Retinal pigment epithelial cell (primary cell): ENCODE measurements at places on chromosomes 11 and 22.

GRCh38 chr11:58564231-58564630 is 11.4 kb downstream of the LPXN start:
- DNase-seq: no peak

DNA sequence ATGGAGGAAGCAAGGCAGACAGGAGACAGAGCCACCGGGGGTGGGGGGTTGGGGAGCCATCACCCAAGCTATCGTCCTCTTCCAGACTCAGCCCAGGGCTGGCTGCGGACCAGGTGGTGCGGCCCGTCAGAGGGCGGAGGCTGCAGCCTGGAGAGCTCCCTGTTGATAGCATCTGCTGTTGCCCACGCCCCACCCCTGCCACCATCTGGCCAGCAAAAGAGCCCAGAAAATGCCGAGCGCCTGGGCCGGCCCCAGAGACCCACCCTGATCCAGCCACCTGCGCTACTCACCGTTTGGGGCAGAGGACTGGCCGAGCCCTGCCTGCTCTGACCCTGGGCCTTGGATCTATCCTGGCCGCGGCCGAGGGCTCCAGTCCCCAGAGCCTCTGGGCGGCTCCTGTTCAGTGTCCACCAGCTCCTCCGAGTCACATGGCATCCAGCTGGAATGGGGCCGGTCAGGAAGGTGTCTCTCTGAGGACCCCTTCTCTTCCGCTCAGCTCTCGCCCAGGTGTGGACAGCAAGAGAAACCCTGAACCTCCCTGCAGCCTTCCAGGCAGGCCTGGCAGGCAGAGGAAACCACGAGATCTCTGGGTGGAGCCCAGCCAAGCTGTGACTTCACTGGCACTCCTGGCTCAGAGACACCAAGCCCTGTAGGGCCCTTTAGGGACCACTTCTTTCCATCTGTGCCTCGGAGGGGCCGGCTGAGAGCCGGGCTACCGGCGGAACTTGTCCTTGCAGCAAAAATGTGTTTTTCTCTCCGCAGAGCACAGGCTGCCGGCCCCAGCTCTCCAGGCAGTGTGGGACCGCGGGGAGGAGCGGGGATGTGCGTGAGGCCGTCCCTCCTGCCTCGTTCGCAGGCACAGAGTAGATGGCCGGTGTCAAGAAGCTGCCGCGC is at the start of gene MRGPRE:
MRGPRE (minus strand) TSS at position 567 of the 894 bp plus-strand sequence. CDS start 3,618 bp downstream, outside the sequence.
- no peak for DNase-seq

GRCh38 chr22:45064313-45065278 is 54.8 kb upstream of the PHF21B start:
- no peak for DNase-seq

DNA sequence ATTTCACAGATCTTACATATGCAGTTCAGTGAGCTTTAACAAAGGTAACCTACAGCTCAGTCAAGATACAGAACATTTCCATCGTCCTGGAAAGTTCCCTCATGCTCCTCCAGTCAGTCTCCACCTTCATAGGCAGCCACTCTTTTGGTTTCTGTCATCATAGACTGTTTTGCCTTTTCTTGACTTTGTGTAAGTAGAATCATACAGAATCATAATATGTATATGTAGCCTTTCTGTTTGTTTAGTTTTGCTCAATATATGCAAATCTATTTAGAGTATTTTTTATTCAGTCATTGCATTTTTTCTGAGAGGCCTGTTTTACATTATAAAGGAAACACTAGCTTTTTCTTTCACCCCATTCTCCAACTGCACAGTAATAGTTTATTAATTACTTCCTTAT is 15.0 kb upstream of the DNAJB7 start:
- no peak for DNase-seq

- DNase-seq: no peak
Measured at GRCh38 chr11:38796281-38796680, 2198.2 kb upstream of the RAG2 start.

- DNase-seq: no peak
Measured at GRCh38 chr11:133531971-133532651, at the start of gene OPCML. OPCML (minus strand) TSS chr11:133532501.

DNA sequence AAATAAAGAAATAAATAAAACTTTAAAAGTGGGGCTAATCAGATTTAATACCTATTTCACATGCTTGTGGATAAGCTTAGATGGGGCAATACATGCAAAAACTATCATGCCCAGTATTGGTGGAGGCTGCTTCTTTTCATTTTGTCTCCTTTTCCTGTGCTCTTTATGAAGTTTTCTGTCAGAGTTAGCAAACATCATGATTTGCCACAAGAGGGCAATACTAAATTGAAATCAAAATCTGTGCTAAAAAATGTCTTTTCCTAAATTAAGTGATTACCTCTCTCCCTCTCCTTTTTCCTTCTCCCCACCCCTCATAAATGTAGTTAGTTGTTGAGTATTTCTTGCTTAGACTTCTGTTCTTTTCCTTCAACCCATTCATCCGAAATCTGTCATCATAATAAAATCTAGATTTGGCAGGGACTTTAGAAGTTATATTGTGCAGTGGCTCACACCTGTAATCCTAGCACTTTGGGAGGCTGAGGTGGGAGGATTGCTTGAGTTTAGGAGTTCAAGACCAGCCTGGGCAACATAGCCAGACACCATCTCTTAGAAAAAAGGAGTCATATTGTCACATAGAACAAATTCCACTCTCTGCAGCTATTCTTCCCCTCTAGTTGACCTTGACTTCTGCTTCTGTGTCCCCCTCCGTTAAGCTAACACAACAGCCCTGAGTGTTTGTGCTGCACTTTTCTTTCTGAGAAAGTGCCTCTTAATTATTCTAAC is 4.7 kb upstream of the ARHGAP42 start:
- DNase-seq: no peak

GRCh38 chr11:130771708-130772107 is 144.6 kb downstream of the SNX19 start:
- no peak for DNase-seq

DNA sequence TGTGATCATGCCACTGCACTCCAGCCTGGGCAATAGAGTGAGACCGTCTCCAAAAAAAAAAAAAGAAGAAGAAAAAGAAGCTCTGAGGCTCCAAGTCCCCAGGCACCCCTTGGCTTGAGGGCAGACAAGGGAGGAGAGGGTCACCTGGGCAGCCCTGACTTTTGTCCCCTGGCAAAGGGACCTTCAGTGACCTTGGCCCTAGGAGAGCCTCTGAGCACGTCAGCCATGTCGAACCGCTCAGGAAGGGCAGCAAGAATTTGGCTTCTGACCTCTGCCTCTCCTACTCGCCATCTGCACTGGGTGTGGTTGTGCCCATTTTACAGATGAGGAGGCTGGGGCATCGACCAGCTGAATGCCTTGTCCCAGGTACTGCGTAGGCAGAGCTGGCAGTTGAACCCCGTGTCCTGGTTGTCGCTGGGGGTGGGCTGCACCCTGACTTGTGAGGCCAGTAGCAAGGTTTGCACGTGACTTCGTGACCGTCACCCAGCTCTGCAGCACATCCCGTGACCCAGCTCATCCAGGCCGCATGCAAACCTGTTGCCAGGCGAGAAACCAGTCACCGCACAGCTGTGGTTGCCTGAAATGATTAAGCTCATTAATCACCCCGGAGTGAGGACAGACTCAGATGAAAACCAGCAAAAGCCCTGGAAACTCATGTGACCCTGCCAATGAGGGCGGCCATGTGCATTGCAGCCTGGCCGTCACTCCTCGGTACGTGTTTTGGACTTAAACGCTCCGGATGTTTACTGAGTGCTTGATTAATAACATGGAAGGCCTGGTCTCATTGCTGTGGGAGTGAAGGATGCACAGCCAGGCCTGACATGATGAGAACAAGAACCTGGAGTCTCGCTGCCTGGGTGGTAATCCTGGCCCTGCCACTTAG is 47.7 kb upstream of the PPP6R3 start:
- DNase-seq: peak; percentile 91

GRCh38 chr22:36363349-36363981 is 24.3 kb downstream of the MYH9 start:
- DNase-seq: no peak

DNA sequence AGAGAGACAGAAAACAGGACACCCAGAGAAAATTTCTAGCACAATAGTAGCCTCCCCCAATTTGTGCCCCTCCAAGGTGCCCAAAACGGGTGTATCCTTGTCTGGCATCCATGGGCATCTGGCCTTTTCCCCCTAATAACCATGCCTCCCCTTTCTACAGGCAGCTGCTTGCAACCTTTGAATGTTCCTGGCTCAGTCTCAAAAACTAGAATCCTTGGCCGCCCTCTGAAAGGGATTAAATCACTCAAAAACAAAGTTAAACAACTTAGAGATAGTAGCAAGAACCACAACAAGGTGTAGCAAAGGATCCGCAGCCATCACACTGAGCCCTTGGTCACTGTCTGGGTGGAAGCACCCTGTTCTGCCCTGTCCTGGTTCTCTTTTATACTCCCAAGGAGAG is 105.6 kb downstream of the MN1 start:
- no peak for DNase-seq

GRCh38 chr11:72348250-72348649 is 86.1 kb downstream of the CLPB start:
- no peak for DNase-seq

DNA sequence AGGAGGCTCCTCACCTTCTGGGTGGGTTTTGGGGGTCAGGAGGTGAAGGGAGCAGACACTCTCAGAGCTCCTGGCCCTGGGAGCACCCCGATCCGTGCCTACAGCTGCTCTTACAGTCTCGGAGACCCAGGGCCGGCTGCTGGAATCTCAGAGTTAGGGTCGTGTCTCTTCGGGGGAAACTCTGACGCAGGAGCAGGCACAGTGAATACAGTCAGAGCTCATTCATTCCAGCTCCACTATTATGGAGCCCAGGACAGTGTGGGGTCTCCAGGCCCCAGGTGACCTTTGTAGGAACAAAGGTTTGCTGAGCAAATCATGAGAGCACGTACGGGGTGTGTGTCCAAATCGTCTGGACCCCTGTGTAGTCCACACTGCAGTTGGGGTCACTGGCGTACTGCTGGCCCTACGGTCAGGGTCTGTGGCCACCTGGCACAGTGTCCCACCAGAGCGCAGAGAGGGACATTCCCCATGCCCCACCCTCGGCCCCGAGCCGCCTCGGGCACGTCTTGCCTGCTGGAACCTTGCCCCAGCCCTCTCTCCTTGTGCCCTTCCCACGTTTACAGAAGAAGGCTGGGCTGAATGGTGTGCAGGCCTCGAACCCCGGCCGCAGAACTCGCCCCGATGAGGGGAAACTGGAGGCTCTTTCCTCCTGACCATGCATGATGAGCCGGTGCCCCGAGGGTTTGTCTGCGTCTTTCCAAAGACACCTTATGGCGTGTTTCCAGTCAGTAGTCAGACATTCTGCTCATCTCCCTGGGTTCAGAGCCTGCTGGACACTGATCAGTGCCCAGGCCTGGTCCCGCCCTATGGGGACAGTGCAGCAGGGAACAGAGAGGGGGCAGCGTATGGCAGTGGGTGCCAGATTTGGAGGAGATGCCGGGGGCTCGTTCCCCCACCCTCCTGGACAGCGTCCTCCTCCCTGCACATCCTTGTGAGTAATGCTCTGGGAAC is 1166.6 kb downstream of the BRD1 start:
- DNase-seq: no peak

DNA sequence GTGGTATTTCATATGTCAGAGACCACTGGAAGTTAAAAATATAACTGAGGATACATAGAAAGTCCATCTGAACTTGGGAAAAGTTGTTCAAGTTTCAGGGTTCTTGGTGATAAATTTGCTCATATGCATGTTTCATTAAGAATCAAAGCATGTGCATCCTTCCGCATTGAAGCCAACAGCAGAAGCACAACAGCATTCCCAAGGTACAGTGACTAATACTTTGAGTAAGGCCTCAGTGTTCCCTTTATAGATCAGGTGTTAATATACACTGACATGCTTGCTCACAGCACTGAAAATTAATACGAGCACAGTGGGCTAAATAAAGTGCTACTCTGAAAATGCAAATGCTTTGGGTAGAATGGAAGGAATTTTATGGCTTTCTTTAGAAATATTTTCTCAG is 691.1 kb downstream of the METTL15 start:
- no peak for DNase-seq

DNA sequence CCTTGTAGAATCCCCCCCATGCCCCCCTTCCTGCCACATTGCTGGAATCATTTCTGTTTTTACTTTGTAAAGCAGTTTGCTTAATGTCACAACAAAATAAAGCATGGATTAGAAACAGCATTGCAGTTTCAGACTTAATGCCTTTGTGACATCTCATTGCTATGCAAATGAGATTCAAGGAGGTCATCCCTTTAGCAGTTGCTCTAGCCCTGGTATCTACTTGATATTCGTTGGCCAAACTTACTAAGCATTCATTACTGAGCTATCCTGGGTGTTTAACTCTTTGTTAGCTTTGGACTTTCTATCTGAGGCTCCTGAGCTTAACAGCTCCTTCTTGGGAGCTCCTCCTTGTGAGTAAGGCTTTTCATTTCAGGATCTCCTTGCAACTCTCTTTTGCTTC is 16.3 kb downstream of the FAT3 start:
- DNase-seq: no peak

DNA sequence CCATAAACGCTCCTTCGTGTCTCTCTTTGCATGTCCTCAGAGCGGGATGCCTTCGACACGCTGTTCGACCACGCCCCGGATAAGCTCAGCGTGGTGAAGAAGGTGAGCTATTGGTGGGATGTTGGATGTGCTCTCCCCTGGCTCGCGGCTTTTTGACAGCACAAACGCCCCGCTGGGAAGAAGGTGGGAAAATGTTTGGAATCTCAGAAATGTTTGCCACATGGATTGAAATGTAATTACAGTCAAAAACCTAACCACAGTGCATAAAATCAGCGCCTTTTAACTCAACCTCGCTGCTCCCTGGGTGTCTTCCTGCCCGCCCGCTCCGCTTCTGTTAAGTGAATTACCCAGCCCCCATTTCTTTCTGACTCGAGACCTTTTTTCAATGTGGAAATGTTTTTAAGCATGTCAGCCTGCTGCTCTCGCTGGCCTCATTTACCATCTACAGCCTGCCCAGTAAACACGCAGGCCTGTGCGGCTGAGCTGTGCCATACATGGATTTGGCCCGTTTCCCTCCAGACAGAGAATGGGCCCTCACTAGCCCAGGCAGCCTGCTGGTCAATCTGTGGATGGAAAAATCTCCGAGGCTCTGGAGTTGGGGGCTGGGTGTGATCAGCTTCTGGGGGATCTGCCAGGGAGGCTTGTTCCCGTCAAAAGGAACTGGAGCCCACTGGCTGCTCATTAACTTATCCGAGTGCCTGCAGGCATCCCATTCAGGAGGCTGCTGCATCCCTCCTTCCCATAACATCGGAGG is 32.7 kb upstream of the PARVG start:
- peak; percentile 19 for DNase-seq

GRCh38 chr22:38740116-38740723 is 15.6 kb downstream of the SUN2 start:
- DNase-seq: no peak

GRCh38 chr11:27416568-27417176 is 53.7 kb upstream of the CCDC34 start:
- DNase-seq: no peak

GRCh38 chr11:62477927-62478326 is 59.1 kb downstream of the SCGB1A1 start:
- no peak for DNase-seq

GRCh38 chr11:68127714-68128681 is 6.8 kb upstream of the CHKA start:
- no peak for DNase-seq

DNA sequence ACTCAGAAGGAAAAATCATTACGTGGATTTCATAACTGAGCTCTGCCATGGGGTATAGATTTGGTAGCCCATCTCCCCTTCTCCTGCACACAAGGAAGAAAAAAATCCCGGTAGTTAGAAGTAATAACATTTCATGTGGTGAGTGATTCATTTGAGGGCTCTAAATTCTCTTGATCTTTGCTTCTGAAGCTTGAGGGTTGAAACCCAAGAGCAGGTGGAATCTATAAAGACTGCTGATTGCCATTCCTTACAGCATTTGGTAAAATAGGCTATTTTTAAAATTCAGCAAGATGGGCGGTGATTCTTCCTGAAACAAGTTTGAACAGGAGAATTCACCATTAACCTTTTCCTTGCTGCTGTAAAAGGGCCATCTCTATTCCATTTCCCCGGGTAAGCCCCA is 266.1 kb downstream of the CADM1 start:
- no peak for DNase-seq
